ENCODE measurements at places on chromosomes 5 and 9. TPM values are rescaled to one million over a fixed set of nuclear protein-coding genes. Genes with fewer than 3 reads are reported as not detected.

Gene ANKRD18A
- polyA plus RNA-seq: 0.81 TPM

Gene ROR2
- 9.4 TPM for polyA plus RNA-seq

DNA sequence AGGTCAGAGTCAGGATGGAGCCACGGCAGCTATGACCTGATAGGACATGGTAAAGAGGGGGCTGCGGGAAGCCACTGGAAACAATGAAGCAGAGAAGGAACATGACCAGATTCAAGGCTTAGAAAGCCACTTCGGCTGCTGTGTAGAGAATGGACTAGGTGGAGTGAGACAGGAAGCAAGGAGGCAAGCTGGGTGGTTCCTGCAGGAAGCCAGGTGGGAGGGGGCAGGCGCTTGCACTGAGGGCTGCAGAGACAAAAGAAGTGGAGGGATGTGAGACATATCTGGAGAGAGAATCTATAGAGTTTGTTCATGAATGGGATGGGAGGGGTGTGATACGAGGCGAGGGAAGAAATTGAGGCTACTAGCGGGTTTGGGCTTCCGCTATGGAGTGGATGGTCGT is 19.0 kb upstream of the N4BP3 start:
- H3K36me3 ChIP-seq: no peaks in the 10 kb centered on the region
- H3K27me3 ChIP-seq: no peaks in the 10 kb centered on the region
- DNase-seq: no peak
- H3K4me1 ChIP-seq: no peaks in the 10 kb centered on the region
- H3K27ac ChIP-seq: no peak overlapping the region

DNA sequence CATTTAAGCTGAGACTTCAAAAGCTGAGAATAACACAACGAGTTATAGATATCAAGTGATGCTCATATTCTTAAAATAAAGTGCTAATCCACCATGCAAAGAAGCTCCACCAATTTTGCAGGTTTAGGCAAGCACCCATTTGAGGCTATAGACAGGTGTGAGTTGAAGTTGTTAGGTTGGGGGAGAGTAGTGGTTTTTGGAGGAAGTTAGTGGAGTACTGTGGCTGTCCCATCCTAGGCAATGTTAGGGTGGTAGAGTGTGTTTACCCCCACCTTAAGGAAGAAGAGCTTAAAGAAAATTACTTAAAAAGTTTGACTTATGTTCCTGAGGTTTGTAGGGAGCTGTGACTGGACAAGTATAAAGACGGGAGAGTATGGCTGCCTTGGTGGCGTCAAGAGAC is 98.9 kb upstream of the MAN2A1 start:
- no peak overlapping the region for H3K27ac ChIP-seq
- H3K27me3 ChIP-seq: no peaks in the 10 kb centered on the region
- no peak overlapping the region for H3K4me3 ChIP-seq
- no peak for DNase-seq

GRCh38 chr5:137146402-137146890 is 352.7 kb downstream of the SPOCK1 start:
- DNase-seq: peak; percentile 81
- H3K4me3 ChIP-seq: no peak overlapping the region
- no peaks in the 10 kb centered on the region for H3K36me3 ChIP-seq
- peaks cover 15% of the 10 kb centered on the region for H3K4me1 ChIP-seq
- H3K27me3 ChIP-seq: peaks cover 3% of the 10 kb centered on the region

DNA sequence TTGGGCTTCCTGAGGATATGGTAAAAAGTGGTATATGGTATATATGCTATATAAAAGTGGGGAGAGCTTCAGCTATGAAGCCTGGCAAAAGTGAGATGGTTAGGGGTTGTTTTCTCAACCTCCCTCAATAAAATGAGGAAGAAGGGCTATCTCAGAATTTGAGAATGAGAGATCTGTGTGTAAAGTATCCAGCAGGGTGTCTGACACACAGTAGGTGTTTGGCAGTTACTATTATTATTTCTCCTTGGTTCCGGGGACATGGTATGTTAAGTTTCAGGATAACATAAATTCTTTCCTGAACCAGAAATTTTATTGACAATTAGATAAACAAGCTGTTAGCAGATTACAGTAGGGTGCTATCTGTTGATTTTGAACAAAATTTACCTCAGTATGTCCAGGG is 94.1 kb downstream of the DENND1A start:
- no peaks in the 10 kb centered on the region for H3K27me3 ChIP-seq
- no peaks in the 10 kb centered on the region for H3K36me3 ChIP-seq
- no peak overlapping the region for H3K27ac ChIP-seq
- H3K4me1 ChIP-seq: peaks cover 7% of the 10 kb centered on the region
